ENCODE measurements at places on chromosomes 4 and X.

GRCh38 chr4:84661191-84661939, 78.4 kb downstream of the CDS1 start:
- DNase-seq: no peak

- DNase-seq: no peak
Observed at GRCh38 chr4:153095448-153096204, 108.6 kb upstream of the TRIM2 start.

- DNase-seq: no peak
Observed at GRCh38 chr4:72390409-72390808, 178.6 kb downstream of the ADAMTS3 start.

- peak; percentile 41 for DNase-seq
Observed at GRCh38 chr4:26088433-26088928, 174.5 kb downstream of the SMIM20 start.

GRCh38 chr4:175953960-175954521, 111.6 kb upstream of the WDR17 start:
- DNase-seq: peak; percentile 38

- no peak for DNase-seq
Observed at GRCh38 chr4:141417387-141417786, 196.7 kb downstream of the ZNF330 start.

GRCh38 chrX:45743906-45744625, 543.4 kb upstream of the DIPK2B start:
- DNase-seq: no peak

DNA sequence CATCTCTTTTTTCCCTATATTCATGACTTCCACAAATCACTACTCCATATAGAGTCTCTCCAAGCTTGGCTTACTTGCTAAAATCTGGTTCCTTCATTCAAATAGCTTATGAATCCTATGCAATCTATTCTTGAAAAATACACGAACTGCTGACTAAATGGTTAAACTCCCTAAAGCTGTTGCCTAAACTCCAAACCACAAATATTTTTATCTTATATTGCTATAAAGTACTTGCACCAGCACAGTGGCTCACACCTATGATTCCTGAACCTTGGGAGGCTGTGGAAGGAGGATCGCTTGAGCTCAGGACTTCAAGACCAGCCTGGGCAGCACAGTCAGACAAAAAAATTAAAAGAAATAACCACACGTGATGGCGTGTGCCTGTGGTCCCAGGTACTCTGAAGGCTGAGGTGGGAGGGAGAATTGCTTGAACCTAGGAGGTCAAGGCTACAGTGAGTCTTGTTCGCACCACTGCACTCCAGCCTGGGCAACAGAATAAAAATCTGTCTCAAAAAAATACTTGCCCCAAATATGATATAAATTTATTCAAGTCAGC, 2.2 kb downstream of the FBXO8 start:
- DNase-seq: no peak

DNA sequence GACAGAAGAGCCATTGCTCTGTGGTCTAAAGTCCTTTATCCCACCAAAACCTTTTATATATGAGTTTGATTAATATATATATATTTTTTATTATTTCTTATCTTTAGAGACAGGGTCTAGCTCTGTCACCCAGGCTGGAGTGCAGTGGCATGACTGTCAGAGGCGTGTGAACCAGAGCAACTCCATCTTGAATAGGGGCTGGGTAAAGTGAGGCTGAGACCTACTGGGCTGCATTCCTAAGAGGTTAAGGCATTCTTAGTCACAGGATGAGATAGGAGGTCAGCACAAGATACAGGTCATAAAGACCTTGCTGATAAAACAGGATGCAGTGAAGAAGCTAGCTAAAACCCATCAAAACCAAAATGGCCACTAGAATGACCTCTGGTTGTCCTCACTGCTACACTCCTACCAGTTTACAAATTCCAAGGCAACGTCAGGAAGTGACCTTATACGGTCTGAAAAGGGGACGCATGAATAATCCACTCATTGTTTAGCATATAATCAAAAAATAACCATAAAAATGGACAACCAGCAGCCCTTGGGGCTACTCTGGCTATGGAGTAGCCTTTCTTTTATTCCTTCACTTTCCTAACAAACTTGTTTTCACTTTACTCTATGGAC, 10.5 kb downstream of the TBCK start:
- no peak for DNase-seq

DNA sequence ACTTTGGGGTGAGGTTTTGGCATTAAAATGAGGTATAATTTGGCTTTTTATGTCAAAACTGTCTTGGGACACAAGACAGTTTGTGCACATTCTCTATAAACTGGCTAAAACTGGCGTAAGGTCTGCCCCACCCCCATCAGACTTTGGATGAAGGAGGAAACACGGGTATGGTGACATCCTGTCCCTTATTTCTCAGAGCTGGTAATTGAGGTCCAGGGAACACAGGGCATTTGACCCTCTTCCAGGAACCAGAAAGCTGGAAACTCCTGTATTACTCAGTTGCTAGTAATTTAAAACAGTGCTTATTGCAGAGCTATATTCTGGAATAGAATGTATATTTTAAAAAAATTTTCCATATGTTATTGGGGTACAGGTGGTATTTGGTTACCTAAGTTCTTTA, 78.8 kb downstream of the SLC16A2 start:
- DNase-seq: no peak

- DNase-seq: no peak
Observed at GRCh38 chrX:19798423-19798822, 89.0 kb downstream of the SH3KBP1 start.

GRCh38 chr4:43296946-43297528, 404.5 kb downstream of the GRXCR1 start:
- DNase-seq: no peak

GRCh38 chr4:88780389-88780788, 82.8 kb upstream of the NAP1L5 start:
- no peak for DNase-seq

DNA sequence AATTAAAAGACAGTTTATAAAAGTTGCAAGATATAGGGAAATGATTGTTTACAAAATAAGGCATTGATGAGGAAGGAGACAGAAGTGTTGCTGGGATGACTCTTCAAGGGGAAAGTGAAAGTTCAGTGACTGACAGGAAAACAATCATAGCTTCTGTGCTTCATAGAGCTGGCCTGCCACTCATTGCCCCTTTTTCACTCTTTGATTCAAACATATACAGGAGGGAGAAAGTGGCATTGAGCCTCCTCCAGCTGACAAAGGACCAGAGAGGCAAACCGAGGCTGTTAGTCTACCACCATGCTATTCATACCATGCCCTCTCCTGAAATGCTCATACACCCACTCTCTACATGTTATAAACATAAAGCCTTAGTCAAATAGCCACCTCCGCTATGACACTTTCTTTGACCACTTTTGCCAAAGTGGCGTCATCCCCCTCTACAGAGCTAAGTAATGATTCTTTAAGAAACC, 79.2 kb upstream of the ATOH1 start:
- no peak for DNase-seq

DNA sequence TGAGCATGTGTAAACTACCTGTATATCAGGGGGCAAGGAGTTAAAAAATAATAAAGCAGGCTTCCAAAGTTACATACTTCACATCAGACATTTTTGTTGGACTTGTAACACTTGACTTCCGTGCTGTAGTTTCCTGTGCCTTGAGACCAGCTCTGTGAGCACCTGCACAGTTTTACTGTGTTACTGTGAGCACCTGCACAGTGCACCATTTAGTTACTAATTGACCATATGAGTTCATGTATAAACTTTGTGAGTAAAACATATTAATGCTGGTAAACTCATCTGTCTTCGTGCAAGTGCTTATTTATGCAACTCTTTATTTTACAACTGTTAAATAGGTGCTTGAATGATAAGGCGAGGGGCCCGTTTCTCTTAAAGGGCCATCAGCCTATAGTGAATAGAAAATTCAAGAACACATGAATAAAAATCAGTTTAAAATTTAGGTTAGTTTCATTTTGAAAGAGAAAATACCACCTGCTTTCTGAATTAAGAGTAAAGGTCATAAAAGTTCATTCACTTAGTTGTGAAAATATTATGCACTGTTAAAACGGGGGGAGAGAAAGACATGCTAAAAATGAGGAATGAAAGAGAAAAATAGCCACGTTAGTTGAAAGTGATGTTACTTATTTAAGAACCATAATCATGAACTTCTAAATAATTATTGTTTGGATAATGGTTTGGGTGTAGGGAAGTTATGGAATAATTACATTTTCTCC, 42.4 kb downstream of the USP9X start:
- DNase-seq: no peak

- DNase-seq: no peak
Observed at GRCh38 chr4:72954811-72955210, 114.7 kb downstream of the COX18 start.

GRCh38 chrX:7164174-7164573, 16.2 kb upstream of the PUDP start:
- no peak for DNase-seq

GRCh38 chr4:125760956-125761355, 446.2 kb downstream of the FAT4 start:
- DNase-seq: no peak

DNA sequence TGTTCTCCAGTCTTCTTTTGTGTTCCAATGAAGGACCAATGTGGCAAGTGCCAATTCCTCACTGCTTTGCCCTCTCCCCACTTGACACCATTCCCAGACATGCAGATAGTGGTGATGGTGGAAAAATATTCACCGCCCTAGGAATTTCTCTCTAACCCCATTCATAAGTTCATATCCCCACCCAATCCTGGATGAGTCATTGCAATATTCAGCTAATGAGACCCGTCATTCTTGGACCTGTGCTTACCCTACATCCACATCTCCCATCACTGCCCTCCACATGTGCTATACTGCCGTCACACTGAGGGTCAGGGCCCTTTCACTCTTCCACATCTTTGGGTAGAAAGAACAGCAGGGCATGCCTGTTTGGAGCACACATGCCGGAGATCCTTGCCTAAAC, 199.2 kb downstream of the KCNIP4 start:
- no peak for DNase-seq

DNA sequence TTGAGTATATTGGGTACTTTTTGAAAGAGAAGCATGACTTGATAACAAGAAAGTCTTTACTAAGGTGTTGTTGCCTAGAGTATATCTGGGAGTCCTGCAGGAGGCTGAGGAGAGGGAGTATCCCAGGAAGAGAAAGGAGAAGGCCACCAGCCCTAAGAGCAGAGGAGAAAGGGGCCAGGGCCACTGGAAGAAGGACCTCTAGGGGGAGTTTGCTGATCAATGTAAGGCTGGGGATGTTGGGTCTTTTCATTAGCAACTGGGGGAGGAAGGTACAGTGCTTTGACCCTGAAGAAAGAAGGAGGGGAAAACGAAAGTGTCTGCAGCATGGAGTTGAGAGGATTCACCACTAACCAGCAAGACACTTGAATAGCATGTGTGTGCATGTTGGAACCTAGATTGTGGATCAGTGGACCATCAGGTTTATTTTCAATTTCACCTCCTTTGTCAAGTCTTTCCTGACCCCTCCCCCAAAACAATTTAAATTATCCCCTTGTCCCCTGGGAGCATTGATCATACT, 4.5 kb downstream of the SMIM9 start:
- no peak for DNase-seq

DNA sequence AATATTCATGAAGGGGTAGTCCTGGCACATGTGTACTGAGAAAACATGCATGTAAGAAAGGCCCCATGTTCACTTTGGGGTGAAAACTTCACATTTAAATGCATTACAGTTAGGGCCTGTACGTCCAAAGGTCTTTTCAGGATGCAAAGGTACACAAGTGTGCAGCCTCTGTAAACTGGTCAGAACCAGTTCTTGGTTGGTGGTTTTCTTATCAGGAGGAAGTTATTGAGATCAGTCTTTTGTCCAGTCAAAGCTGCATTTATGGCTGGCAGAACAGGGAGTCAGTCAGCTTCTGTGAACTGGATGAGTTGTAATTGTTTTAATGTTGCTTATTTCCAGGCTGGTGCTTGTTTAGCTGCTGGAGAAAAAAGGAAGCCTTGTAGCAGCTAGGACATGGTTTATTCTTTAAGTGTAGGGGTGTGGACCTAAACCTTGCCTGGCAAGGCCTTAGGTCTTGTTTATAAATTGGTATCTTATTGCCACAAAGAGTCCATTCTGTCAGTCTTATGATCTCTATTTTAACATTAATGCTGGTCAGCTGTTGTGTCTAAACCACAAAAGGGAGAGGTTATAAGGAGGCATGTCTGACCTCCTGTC, 1906.6 kb upstream of the TENM3 start:
- peak; percentile 17 for DNase-seq

Data from hematopoietic multipotent progenitor cell treated with erythropoietin and hydrocortisone succinate and interleukin-3 and kit ligand, for 4 days (in vitro differentiated cells).